ENCODE measurements at places on chromosomes 6 and 20.
A peak's percentile ranks its signal among the peaks of the same experiment; 100 is the strongest.

- no peak for DNase-seq
Measured at GRCh38 chr6:132780770-132781371, 17.6 kb downstream of the SLC18B1 start.

GRCh38 chr6:73560853-73561407 is 40.1 kb upstream of the EEF1A1 start:
- no peak for DNase-seq

DNA sequence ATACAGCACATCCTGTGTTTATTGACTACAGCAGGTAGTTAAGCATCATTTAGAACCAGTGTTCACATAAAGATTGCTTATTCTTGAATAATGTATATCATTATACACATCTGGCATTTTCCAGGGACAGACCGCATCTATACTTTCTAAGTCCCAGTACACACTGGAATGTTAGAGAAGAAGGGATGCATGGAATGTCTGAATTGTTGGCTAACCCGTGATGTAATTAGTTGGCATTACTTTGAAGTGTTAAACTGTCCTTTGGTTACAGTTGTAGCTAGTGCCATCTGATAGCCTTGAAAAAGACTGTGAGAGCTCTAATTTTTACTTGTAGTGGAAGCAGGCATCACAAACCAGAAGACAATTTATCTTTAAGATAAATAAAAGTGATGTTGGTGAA is 29.8 kb upstream of the MCHR2 start:
- no peak for DNase-seq

- no peak for DNase-seq
Measured at GRCh38 chr20:32534661-32535240, 50.4 kb downstream of the NOL4L start.

GRCh38 chr6:80679992-80680391 is 573.5 kb downstream of the BCKDHB start:
- no peak for DNase-seq

DNA sequence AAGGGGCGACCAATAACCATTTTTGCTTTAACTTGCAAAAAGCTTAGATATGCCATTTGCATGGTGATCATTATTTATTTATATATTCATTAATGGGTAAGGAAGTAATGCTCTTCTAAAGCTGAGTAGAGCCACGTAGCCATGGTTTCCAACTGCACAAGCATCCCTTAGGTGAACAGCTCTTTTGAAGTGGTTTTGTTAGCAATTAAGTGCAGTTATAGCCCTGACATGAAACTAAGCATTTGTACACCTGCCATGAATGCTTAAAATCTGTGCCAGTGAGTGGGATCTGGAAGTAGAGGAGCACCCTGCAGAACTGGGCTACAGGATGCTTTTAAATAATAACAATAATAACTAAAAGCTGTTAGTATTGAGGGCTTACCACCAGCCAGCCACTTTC is 19.1 kb downstream of the TRAF3IP2 start:
- DNase-seq, result no peak

DNA sequence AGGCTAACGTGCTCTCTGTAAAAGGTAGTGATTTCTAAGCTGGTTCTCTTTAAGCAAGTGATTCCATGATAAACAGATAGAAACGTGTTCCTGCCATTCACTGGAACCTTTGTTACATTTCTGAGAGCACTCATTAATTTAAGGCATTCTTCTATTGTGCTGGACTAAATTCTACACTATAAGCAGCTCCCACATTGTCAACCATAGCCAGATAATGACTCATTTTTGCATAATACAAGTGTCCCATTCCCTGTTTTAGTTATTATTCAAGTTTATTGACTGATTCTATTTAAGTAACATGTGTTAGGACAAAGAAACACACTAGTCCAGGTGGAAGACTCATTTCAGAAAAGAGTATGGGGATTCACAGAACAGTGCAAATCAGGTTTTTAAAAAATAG is 13.5 kb upstream of the XRN2 start:
- no peak for DNase-seq

DNA sequence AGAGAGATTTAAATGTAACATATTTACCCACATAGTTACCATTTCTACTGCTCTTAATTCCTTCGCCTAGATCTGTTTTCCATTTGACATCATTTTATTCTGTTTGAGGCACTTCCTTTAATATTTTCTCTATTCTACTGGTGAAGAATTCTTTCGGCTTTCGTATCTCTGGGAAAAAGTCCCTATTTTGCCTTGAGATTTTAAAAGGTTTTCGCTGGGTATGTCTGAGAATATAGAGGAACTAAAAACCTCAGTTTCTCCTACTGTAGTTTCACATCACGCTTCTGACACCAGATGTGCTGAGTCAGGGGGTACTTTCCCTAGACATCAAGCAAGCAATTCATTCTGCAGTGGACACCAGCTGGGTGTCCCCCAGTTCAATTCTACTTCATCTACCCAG is 61.7 kb downstream of the E2F3 start:
- DNase-seq, result no peak

- DNase-seq, result peak; percentile 39
Measured at GRCh38 chr20:10447028-10447427, 11.9 kb downstream of the SLX4IP start.

GRCh38 chr6:20197251-20197650 is 15.0 kb downstream of the MBOAT1 start:
- DNase-seq, result no peak

DNA sequence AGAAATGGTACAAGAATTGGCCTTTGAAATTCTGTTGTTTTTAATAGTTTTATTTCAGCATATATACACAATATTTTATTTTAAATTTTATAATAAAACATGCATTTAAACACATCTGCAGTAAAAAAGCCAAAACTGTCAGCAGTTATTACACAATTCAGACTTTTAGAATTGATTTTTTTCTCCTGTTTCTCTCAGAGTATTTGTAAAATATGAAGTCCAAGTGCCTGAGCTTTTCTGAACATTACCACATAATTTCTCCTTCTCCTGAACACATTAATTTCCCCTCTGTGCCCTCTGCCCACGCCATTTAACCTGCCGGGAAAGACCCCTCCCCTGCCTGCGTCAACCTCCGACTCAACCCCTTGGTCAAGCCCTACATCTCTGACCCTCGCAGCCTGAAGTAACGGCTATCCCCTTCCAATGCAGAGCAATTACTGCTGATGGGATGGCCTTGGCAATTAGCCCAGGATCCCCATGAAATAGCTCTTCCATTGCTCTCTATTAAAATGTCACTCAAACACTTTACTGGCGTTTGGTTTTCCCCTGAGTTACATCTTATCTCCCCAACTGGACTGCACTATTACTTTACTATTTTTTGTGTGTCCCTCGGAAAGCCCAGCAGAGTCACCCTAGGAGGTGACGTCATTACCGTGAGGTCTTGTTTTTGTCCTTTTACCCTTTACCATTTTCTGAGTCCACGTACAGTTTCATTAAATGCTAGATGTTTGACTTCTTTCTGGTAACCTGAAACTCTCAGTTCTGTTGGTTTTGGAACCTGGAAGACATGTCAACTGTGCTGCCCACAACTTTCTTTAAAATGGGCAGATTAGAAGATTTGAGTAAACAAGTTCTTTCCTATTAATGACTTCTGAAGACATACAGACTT is 146.7 kb upstream of the TAB2 start:
- no peak for DNase-seq

- DNase-seq, result no peak
Measured at GRCh38 chr6:168307695-168308021, 11.9 kb downstream of the DACT2 start.

- no peak for DNase-seq
Measured at GRCh38 chr20:34965051-34965450, 9.4 kb downstream of the MYH7B start.

- no peak for DNase-seq
Measured at GRCh38 chr6:71599359-71599758, 287.0 kb upstream of the RIMS1 start.

DNA sequence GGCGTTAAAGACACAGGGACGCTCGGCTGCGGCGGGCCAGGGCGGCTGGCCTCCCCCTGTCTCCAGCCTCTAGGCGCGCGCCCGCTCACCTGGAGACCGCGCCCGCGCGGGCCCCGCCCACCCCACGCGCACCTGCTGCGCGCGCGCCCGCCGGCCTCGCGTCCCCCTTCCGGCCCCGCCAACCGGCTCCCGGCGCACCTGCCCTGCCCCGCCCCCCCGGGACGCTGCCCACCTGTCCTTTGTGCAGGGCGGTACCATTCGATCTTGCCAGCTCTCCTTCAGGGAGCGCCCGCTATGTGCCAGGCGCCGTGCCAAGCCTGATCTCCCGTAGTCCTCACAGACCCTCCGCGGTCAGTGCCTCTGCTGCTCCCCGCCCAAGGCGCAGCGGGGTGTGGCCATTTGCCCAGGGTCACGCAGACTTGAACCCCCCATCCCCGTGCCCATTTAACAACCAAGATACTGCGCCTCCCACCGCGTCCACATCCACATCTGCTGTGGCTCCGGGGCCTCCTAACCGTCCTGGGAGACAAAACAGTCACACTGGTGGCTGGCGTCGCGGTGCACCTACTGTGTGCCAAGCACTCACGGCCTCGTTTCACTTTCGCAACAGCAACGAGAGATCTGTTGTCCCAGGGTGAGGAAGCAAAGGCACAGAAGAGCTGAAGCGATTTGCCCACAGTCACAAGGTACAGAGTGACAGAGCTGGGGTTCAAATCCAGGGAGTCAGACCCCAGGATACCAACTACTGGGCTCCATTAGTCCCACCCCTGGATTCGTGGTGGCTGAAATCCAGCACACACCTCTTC is 48.1 kb downstream of the NOL4L start:
- no peak for DNase-seq

GRCh38 chr6:79430913-79431536 is 106.2 kb downstream of the LCA5 start:
- DNase-seq, result no peak

DNA sequence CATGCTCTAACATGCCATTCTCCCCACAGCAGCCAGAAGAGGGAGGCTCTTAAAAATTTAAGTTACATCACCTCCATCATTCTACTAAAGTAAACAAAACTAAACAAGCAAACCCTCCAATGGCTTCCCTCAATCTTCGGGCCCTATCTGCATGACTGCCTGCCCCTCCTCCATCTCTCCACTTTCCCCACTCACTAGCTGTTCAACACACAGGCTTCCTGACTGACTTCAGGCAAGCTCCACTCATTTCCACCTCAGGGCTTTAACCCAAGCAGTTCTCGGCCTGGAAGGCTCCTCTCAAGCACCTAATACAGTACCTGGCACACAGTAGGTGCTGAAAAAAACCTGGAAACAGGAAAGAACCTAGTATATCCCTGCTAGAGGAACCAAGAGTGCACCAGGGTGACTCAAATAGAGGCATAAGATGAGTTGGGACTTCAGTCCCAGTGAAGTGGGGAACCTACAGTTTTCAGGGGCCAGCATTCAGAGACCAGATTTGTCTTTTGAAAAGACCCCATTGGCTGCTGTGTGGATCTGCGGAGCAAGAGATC is 2.8 kb downstream of the AHCY start:
- DNase-seq, result no peak

- no peak for DNase-seq
Measured at GRCh38 chr20:415820-416322, 7.8 kb downstream of the RBCK1 start.

DNA sequence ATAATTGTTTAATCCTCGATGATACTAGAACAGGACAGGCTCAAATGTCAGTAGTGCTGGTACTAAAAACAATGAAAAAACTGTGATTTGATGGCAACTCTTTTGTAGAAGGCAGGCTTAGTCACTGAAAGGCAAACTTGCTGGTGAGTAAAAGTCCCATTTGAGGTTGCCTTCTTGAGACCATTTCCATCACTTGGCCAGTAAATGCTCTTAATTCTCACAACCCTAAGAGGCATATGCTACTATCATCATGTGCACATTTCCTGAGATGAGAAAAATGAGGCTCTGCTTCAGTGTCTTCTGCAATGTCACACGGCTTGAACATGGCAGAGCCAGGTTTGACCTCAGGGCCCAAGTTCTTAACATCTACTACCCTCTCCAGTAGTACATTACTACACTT is 9.9 kb downstream of the AKIRIN2 start:
- no peak for DNase-seq

GRCh38 chr6:37311741-37312473 is 41.9 kb upstream of the RNF8 start:
- DNase-seq, result no peak

- DNase-seq, result no peak
Measured at GRCh38 chr6:5632348-5632935, 371.1 kb downstream of the FARS2 start.

GRCh38 chr6:22071270-22072041 is 225.4 kb downstream of the PRL start:
- DNase-seq, result no peak

DNA sequence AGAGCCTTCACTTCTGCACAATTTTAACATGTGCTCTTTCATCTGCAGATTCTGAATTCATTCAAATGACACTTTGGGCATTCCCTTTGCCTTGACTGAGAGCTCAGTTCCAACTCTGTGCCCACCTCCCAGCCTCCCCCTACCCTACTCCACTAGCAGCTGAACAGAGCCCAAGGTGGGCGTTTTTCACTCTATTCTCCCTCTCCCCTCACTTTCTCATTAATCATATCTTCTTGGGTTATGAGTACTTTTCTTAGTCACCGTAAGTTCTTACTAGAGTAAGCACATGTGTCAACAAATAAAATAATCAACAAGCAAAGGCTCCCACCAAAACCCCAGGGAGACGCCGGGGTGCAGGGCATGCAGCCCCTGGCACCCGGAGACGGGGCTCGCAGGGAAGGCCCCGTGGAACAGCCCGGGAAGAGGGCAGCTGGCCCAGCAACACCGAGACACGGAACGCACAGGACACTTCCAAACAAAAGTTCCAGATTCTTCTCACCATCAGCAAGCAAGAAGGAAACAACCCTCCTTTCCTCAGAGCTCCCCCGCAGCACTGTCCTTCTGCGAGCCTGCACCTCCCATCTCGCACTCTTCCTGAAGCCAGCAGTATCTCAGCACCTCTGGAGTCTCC is 34.1 kb downstream of the TAF4 start:
- DNase-seq, result no peak

DNA sequence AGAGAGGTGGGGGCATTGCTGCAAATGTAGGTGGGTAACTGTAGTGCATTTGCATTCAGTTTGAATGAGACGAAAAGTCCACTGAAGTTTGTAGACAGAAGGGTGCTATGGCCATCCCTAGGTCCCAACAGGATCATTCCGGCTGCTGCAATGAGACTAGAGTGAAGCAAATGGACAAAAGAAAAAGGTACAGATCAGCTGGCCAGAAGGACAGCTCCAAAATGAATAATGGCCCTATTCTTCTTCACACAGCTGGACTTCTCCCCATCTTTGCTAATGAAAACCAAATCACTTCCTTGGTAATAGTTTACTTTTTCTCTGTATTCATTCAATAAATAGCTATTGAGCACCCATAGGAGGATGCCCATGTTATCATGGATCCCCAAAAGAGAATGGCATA is 56.4 kb upstream of the TPD52L1 start:
- no peak for DNase-seq

DNA sequence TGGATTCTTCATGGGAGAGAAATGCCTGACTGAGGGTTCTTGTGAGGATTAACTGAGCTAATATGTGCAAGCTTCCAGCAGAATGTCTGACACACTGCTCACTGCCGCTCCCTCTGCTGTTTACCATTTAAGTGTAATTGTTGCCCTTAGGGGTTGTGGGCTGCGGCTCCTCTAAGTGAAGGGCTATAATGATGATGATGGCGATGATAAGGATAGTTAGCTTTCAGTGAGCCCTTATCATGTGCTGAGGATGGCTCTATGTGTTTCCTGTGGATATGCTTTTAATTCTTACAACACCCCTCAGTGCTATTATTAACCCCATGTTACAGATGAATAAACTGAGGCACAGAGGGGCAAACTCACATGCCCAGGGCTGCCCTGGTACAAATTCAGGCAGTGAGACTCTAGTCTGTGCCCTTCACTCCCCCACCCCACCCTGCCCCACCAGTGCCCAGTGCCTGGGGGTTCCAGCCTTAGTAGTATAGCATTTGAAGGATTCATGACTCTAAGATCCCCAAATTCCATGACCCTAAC is 33.4 kb downstream of the TGM2 start:
- no peak for DNase-seq

All from HS-27A (cell line).